ENCODE measurements at places on chromosomes 12 and 14. TPM values are rescaled to one million over a fixed set of nuclear protein-coding genes. Genes with fewer than 3 reads are reported as not detected.

OTX2 gene
- total RNA-seq = not detected

NFYB gene
- 28.5 TPM for total RNA-seq

SCN8A gene
- total RNA-seq = 23.5 TPM

TAS2R9 gene
- not detected for total RNA-seq

CISTR gene
- total RNA-seq = not detected
